Left lobe of liver (tissue), 2 donors: ENCODE measurements at places on chromosomes 11 and 22.
A peak's percentile ranks its signal among the peaks of the same experiment; 100 is the strongest.

- no peak for DNase-seq
These were observed 112.4 kb downstream of the TENM4 start for GRCh38 chr11:79328402-79328801.

GRCh38 chr11:27331981-27332380 is 31.0 kb downstream of the CCDC34 start:
- DNase-seq, result no peak

GRCh38 chr11:30089921-30090320 is 73.1 kb upstream of the KCNA4 start:
- DNase-seq, result no peak

DNA sequence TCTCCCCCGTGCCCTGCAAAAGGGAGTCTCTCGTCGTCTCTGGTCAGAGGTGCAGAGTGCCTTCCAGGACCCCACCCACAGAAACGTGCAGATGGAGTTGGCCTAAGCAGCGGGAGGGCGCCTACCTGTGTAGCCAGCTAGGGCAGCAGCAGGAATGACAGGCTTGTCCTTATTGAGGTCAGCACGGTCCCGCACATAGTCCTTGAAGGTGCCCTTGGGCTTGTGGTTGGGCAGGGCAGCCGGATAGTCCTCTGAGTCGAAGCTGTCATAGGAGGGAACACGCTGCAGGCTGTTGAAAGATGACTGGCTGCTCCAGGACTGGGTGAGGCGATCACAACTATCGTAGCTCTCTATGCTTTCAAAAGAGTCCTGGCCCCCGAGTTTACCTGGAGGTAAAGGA is 107.3 kb downstream of the ETS1 start:
- DNase-seq, result no peak

DNA sequence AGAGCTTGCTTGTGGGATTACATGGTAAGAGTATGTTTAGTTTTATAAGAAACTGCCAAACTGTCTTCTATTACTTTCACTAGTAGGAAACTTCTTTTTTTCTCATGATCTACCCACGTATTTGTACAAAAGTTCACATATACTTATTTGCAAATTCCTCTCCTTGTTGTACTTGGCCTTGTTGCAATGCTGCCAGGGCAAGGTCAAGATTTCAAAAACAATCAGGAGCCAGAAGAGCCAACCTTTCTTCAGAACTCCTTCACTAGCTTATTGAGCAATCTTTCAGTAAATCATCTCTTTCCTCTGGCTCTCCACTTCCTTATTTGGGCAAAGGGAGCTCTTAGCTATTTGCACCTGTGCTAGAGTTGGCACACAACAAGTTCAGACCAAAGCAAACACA is 9.7 kb downstream of the SRSF8 start:
- no peak for DNase-seq

- peak; percentile 28 for DNase-seq
These were observed 53.2 kb upstream of the SHANK2 start for GRCh38 chr11:71305451-71306125.

GRCh38 chr11:121467471-121467870 is 14.7 kb upstream of the SORL1-AS1 start:
- no peak for DNase-seq

- DNase-seq, result no peak
These were observed 2.1 kb downstream of the SYN3 start for GRCh38 chr22:33056108-33056507.

- no peak for DNase-seq
These were observed 212.8 kb downstream of the DSCAML1 start for GRCh38 chr11:117584056-117584830.

GRCh38 chr11:69134957-69135356 is 20.8 kb upstream of the SMIM38 start:
- no peak for DNase-seq

DNA sequence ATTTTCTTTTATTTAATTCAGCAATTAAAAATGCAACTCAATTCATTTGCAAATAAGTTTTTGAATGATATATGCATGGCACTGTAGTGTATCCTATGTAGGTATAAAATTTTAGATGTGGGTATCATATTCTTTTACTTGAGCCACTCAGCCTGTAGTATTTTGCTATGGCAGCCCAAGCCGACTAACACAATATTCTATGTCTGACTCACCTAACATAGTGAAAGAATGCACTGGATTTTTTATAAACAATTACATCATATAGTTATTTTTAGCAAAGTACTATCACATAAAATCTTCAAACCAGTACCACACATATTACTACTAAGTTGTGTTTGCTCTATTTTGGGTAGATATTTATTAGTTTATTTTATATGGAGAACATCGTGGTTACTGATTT is 21.9 kb upstream of the GRIA4 start:
- no peak for DNase-seq

DNA sequence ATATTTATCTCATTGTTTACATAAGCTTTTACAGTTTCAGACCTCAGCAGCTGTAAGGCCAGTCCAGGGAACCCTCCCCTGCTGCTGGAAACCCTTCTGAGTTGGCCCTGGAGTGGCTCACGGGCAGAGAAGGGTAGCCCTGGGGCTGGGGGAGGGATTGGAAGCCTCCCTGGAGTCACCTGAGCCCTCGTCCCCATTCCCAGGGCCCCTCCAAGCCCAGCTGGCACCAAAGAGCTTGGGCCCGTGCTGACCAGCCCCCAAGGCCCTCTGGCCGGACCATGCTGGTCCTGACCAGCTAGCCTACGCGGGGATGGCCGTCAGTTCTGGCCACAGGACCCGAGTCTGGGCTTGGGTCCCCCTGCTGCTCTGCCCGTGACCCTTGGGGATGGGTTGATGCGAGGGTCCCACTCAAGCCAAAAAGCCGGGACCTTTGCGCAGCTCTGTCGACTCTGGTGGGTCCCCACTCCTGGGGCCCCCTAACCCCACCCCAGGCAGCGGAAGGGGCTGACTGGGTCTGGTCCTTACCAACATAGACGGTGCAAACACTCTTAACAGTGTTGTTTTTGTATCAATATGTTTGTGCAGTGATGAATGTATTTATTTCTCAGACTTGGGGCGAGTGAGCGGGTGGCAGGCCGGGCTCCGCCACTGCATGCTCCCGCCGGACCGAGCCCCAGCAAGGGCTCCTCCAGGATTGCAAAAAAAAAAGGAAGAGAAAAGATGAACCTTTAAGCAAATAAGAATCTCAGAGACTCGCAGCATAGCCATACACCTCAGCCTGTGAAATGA is 17.5 kb upstream of the TMEM191C start:
- DNase-seq, result peak; percentile 40

- DNase-seq, result no peak
These were observed 16.0 kb downstream of the TNRC6B start for GRCh38 chr22:40193429-40194421.

GRCh38 chr11:92302770-92303169 is 78.2 kb downstream of the FAT3 start:
- no peak for DNase-seq

DNA sequence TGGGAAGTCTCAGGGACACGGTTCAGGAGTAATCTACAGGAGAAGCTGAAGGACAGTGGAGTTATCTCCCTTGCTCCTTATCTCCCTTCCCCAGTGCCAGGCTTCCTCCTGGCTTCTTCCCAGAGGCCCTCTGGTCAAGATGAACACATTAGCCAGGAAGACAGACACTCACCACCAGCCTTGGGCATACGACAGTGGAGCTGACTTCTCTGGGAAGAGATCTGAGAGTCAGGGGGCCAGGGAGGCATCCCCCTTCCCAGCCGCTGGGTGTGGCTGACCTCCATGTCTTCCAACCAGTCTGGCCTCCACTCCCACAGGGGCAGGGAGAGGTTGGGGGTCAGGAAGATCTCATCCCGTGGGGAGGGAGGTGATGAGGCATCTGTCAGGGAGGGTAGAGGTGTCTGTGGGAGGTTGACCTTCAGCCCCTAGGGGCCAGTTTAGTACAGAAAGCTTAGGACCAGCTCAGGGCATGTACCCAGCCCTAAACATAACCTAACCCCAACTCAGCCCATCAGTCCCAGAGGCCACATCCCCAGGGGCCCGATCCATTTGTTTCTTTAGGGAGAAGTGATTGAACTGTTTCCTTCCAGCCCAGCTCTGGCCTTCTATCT is 12.7 kb downstream of the ROBO4 start:
- no peak for DNase-seq

GRCh38 chr11:131674051-131674755 is 303.8 kb downstream of the NTM start:
- peak; percentile 70 for DNase-seq

GRCh38 chr11:121467965-121468364 is 15.2 kb upstream of the SORL1-AS1 start:
- DNase-seq, result no peak

DNA sequence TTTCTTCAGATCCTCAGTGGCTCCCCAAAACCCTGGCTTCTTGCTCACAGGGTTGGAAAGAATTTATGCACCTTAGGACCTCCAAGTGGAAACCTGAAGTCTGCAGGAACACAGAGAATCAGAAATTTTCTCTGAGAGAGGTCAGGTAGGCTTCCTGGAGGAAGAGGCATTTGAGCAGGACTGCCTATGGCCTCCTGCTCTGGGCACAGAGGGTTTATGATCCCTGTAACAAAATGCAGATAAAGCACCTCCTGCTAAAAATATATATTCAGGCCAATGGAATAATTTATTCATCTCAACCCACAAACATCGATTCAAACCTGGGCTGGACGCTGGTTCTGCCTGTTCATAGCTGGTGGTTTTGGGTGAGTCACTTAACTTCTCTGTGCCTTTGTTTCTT is 68.1 kb upstream of the FGF3 start:
- no peak for DNase-seq

GRCh38 chr11:33375236-33375635 is 118.1 kb downstream of the HIPK3 start:
- no peak for DNase-seq

GRCh38 chr22:38257181-38257580 is 15.6 kb downstream of the TMEM184B start:
- no peak for DNase-seq

- DNase-seq, result no peak
These were observed 46.9 kb downstream of the PANX1 start for GRCh38 chr11:94175535-94175934.

DNA sequence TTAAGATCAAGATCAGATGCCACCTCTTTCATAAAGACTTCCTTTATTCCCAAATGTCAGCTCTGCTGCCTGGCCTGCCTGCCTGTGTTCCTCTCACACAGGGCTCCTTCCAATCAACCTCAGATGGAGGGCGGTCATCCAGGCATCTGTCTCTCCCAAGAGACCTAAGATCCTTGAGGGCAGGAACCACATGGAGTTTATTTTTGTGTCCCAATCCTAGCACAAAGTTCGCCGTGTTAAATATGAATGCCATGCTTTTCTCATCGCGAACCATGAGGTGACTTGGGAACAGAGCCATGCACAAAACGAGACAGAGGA is 72.7 kb upstream of the ARFGAP3 start:
- DNase-seq, result no peak

- DNase-seq, result no peak
These were observed 27.7 kb downstream of the SLC36A4 start for GRCh38 chr11:93169950-93170561.

GRCh38 chr22:25758316-25758715 is 16.3 kb downstream of the MYO18B start:
- no peak for DNase-seq
